ENCODE measurements at places on chromosomes 5 and 9. TPM values are rescaled to one million over a fixed set of nuclear protein-coding genes. Genes with fewer than 3 reads are reported as not detected.
A peak's percentile ranks its signal among the peaks of the same experiment; 100 is the strongest.

PCDHB13 gene
- 4.7 TPM for total RNA-seq

MCC gene
- 24.0 TPM for total RNA-seq

CBY3 gene
- not detected for total RNA-seq

DNA sequence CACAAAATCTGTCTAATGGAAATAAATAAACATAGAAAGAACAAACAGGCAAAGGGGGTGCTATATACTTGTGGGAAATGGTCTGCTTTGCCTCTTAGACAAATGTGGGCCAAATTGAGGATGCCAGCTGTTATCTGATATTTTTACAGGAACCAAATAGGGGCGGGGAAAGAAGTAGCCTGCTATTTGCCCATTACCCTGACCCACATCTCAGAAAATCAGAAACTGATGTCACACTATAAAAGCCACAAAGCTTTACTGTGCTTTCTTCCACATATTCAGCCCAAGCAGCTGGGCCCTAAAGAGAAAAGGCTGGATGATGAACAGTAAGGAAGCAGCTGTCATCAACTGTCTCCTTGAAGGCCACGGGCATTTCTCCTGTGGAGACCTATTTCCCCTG is 97.3 kb downstream of the ELAVL2 start:
- no peak for DNase-seq
- H3K27ac ChIP-seq: no peak overlapping the region
- no peaks in the 10 kb centered on the region for H3K27me3 ChIP-seq

DNA sequence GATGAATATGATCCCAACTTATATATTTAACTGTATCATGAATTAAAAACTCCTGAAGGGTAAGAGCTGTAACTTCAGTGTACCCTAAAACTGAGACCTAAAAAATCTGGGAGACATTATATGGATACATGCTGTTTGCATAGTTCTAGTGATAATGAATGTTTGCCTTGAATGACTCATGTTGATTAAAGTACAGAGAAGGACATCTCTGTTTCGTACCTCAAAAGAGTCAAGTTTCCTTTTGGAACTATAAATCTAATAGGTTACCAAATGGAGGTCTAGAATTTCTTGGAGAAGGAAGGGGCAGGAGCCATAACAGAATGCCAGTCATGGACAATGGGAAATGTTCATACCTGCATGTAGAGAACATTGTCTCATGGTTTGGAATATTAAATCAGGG is 168.1 kb downstream of the SNCAIP start:
- peaks cover 16% of the 10 kb centered on the region for H3K4me1 ChIP-seq
- no peak overlapping the region for H3K4me3 ChIP-seq
- peaks cover 4% of the 10 kb centered on the region for H3K36me3 ChIP-seq
- H3K27ac ChIP-seq: peak overlapping the region; percentile 6
- DNase-seq: no peak
- H3K27me3 ChIP-seq: no peaks in the 10 kb centered on the region
